ENCODE measurements at places on chromosomes 7 and 10. TPM values are rescaled to one million over a fixed set of nuclear protein-coding genes. Genes with fewer than 3 reads are reported as not detected.

VSTM2A gene
- total RNA-seq = not detected

TMEM236 gene
- total RNA-seq = not detected

ZNF316 gene
- 8.5 TPM for total RNA-seq

WASHC2C gene
- 24.6 TPM for total RNA-seq

LRRD1 gene
- total RNA-seq = not detected

MMP21 gene
- not detected for total RNA-seq

H2AZ2 gene
- 180 TPM for total RNA-seq

CRTAC1 gene
- not detected for total RNA-seq

CACNA2D1 gene
- 2.3 TPM for total RNA-seq

DOCK4 gene
- total RNA-seq = 37.2 TPM

ZNF503 gene
- 5.1 TPM for total RNA-seq

Data from foreskin keratinocyte (primary cell).